ENCODE measurements at places on chromosomes 11 and 22. TPM values are rescaled to one million over a fixed set of nuclear protein-coding genes. Genes with fewer than 3 reads are reported as not detected.

The AGBL2 gene
- 3.0 TPM for total RNA-seq

The CEND1 gene
- not detected for total RNA-seq

The DRICH1 gene
- total RNA-seq, result 0.08 TPM

The SH3BP1 gene
- total RNA-seq, result 3.8 TPM

The SMTNL1 gene
- total RNA-seq, result not detected

The SYT9 gene
- 0.05 TPM for total RNA-seq

GRCh38 chr11:102591160-102591718, 33.9 kb downstream of the MMP20 start:
- DNase-seq, result no peak

- no peak for DNase-seq
Observed at GRCh38 chr11:97140885-97141494, 751.2 kb downstream of the JRKL start.

DNA sequence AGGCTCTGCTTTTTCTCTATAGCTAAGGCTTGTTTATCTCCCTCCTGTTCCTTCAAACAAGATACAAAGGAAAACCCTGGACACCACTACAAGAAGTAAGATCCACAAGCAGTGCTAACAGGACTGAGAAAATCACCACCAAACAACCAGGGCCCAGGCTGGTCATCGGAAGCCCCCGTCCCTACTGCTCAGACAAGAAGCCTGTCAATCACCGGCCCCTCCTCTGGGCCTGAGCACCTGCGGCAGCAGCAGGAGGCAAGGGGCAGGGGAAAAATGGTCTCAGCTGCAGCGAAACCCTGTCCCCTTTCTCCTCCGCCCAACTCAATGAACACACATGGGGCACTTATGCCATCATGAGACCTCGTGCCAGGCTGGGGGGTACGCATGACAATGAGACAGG, 155.2 kb downstream of the CEP164 start:
- no peak for DNase-seq

- no peak for DNase-seq
Observed at GRCh38 chr11:114169321-114169749, 109.8 kb downstream of the ZBTB16 start.

- DNase-seq, result no peak
Observed at GRCh38 chr11:110130642-110131238, 37.5 kb downstream of the ZC3H12C start.

DNA sequence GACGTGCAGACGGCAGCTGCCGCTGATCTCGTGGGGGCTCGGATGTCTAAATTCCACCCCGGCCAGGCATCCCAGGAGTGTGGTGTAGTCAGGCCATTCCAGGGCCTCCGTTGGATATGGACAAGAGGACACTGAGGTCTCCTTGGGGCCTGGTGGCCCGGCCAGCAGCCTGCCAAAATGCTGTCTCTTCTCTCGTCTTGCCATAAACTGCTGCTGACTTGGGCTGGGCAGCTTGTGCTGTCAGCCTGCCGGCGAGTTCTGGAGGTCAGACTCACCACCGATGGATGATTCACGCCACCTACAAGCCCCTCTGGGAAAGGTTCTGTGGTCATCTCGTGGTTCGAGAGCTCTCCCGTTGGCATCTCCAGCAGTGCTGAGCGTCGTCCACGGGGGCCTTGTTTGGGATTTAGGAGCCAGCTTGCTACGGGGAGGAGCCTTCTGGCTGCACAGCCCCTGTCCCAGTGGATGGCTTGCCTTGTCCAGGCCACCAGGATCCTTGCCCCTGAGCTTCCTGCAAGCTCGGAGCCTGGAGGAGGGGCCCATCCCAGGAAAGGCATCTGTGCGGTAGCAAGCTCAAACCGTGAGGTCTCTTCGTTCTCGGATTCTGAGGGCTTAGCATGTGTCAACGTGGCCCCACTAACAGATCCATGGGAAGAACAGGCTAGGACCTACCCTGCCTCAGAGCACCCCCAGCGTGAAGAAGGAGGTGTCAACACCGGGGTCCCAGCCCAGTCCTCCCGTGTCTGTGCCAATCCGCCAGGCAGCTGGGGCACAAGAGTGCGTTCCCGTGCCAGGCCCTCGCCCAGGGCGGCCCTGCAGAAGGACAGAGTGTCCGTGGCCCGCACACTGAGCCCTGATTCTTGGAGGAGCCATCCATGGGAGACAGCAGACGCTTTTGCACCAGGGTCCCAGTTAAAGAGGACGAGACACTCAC, 1114.1 kb downstream of the BRD1 start:
- DNase-seq, result no peak

- no peak for DNase-seq
Observed at GRCh38 chr11:7892059-7892699, 38.9 kb downstream of the OR10A6 start.

DNA sequence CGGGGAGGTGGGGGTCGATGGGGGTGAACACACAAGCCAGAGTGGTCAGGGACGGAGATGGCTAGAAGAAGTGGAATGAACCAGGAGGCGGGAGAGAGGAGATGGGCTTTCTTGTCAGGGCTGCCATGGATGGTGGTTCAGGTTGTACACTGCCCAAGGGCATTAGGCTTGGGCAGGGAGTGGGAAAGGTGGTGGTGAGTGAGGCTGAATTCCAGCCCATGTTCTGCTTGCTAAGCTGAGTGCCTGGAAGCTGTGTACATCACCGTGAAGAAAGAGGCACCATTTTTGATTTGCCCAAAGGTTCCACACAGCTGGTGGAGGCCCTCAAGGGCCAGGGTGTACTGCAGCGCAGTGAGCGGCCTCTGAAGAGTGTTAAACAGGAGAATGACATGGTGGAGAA, 16.9 kb downstream of the IL2RB start:
- no peak for DNase-seq

- no peak for DNase-seq
Observed at GRCh38 chr22:27726686-27727449, 74.7 kb downstream of the MN1 start.

- DNase-seq, result peak; percentile 43
Observed at GRCh38 chr11:10930972-10931760, 73.3 kb upstream of the ZBED5 start.

- DNase-seq, result no peak
Observed at GRCh38 chr22:19176175-19176643, 2.3 kb downstream of the SLC25A1 start.

GRCh38 chr11:70761094-70761907, 363.0 kb downstream of the CTTN start:
- DNase-seq, result no peak

DNA sequence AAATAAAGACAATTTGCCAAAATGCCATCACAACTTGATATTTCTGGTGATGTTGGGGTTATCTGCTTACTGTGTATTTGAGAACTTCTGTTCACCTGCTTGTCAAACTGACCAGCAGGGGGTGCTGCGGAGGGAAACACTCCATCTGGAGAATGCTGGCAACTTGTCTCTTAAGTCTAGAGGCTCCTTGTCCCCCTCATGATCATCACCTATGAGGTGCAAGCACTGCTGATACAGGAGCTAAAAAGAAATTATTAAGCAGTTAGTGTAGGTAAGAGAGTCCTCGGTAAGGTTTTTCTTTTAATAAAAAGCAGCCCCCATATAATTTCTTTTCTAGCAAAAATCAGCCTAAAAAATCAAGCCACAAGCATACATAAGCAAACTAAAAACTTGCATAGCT, 32.7 kb upstream of the GLYATL1B start:
- DNase-seq, result peak; percentile 74

DNA sequence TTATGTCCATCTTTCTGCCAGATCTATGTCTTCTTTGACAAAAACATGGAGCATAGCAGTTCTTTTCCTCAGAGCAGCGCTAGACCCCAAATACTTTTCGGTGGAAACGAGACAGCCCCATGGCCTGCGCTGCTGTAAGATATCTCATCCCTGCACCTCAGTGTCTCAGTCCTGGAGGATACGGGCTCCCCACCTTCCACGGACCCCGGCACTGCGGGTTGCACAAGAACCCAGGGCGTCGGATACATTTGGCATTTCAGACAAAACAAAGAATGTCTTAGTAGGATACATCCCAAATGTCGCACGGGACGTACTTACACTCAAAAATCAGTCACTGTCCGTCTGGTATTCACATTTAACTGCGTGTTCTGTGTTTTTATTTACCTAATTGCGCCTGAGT, 9.9 kb upstream of the GAL start:
- DNase-seq, result no peak

DNA sequence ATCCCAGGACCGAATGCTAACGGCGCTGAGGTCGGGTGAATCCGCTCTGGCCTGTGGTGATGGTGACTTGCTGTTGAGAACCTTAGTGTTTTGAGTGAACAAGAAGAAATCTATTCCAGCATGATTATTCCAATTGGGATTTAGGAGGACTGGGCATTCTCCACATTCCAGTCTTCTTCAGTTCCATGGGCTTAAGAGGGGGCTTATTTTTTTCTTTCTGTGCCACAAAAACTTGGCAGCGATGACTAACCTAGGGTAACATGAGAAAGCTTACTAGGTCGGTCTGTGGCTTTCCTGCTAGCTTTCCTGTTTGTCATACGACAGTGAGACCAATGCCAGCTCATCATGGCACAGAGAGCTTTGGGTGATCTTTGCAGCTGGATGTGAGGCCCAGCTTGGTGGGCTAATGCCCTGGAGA, 62.9 kb upstream of the ATXN10 start:
- no peak for DNase-seq

GRCh38 chr11:105870516-105871113, 151.4 kb downstream of the MSANTD4 start:
- DNase-seq, result no peak

- DNase-seq, result no peak
Observed at GRCh38 chr11:13928566-13929251, 33.8 kb upstream of the SPON1 start.

DNA sequence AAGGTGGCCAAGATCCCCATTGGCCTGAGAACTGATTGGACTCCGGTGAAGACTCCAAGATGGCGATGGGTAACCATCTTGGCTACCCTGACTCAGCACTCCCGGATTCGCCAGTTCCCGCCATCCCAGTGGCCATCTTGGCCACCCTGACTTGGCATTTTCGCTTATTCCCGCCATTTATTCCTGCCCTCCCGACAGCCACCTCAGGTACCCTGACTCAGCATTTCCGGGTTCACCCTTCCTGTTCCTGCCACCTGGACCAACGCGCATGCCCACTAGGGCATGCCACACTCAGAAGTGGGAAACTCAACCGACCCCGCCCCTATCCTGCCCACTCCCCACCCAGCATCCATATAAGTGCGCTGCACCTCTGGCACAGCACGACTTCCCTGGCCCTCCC, 7.8 kb downstream of the OR8K5 start:
- no peak for DNase-seq

DNA sequence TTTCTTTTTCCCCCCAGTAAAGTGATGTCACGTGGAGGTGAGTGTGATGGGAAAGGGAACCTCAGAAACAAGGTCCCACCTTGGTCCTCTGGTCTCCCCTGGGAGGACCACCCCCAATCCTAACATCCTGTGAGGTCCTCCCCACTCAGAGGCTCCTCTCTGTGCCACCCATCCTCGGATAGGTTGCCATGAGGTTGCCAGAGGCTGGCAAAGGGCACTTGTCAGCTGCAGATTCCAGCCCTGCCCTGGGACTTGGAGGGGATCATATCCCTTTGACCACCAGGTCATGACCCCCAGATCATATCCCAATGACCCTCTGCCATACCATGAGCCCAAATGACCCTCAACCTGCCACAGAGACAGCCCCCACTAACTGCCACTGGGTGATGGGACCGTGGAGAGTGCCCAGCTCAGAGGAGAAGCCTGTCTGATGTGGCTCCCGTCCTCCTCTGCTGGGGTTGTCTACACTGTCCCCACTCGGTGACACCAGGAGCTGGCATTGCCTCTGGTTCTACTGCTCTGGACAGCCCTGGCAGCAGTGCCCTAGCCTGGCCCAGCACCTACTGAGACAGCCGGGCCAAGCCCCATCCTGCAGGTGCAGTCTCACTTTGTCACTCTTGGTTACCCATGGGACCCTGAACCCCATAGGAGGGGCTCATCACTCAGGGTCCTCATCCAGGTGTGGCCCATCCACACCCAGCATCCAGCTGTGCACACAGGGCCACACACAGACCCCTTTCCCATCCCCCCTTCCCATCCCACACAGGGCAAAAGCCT, 90.2 kb upstream of the KCNQ1OT1 start:
- DNase-seq, result peak; percentile 29

- no peak for DNase-seq
Observed at GRCh38 chr22:25898707-25899365, 156.8 kb downstream of the MYO18B start.

DNA sequence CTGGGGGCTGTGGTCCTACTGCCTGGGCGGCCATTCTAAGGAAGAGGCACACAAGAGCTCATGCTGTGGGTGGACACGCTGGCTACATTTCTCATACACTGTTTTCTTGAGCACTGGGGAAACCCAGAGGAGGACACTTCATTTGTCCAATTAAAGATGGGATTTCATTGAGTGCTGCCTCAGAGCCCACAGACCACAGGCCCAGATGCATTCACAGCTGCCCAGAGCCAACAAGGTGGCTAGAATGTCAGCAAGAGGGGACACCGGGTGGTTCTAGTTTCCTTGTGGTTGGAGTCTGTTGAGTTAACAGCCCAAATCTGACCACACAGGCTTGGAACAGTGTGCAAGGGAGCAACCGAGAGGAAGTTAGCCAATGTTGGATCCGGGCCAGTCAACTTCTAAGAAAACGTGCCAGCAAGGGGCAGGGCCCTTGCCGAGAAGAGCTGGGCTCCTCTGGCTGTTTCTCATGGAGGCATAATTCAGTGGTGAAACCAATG, 35.0 kb upstream of the SORL1 start:
- peak; percentile 42 for DNase-seq

- no peak for DNase-seq
Observed at GRCh38 chr11:61526956-61527731, 18.6 kb downstream of the LRRC10B start.

GRCh38 chr11:44351898-44352498, 42.1 kb upstream of the ALX4 start:
- DNase-seq, result no peak

DNA sequence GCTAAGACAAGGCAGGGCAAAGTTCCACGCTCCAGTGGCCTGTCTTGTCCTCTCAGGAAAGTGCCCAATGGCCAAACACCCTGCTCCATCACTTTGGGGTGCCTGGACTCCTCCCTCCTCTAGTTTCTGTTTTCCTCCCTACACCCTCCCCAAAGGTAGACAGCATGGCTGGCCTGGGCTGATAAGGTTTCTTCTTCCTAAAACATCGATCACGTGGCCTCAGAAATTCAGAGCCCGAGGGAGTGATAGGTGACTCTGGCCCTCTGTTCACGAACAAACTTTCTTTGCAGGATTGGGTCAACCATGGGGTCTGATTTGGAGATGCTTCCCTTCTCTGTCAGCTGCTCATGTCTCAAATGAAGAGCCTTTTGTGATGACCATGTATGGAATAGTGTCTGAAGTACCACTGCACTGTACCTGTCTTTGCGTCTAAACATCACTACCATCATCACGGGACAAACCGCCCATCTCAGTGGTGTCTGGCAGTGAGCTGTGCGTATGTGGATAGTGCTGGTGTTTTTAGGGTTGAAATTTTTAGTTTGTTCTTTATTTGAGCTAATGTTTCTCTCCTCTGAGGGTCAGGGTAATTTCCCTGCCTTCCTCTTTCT, 6.1 kb downstream of the MICAL2 start:
- DNase-seq, result peak; percentile 77
